ENCODE measurements at places on chromosomes 12 and 14. TPM values are rescaled to one million over a fixed set of nuclear protein-coding genes. Genes with fewer than 3 reads are reported as not detected.

Gene GPRC5D
- not detected for polyA plus RNA-seq

Gene RSRC2
- 45.9 TPM for polyA plus RNA-seq

Gene OTOGL
- 0.05 TPM for polyA plus RNA-seq

Gene FAM186B
- polyA plus RNA-seq: 0.07 TPM

Gene TOMM20L
- not detected for polyA plus RNA-seq

Gene IFNG-AS1
- not detected for polyA plus RNA-seq

Gene KDM2B
- polyA plus RNA-seq: 17.3 TPM

Gene PTPRR
- polyA plus RNA-seq: not detected

Gene ZDHHC22
- not detected for polyA plus RNA-seq

Gene ARG2
- 2.6 TPM for polyA plus RNA-seq

Gene RNU7-1
- polyA plus RNA-seq: not detected

Gene HVCN1
- 6.9 TPM for polyA plus RNA-seq

Gene POTEG
- not detected for polyA plus RNA-seq

Gene MANSC4
- polyA plus RNA-seq: not detected

Gene PPP1R3E
- polyA plus RNA-seq: 2.8 TPM

Gene RTN1
- 0.63 TPM for polyA plus RNA-seq

Gene SMCO3
- polyA plus RNA-seq: 0.05 TPM

Gene PRIMA1
- polyA plus RNA-seq: not detected

Gene LTBP2
- 61.8 TPM for polyA plus RNA-seq

Gene KLHDC1
- 0.63 TPM for polyA plus RNA-seq

Gene TAS2R30
- polyA plus RNA-seq: 0.07 TPM

Gene PMCH
- polyA plus RNA-seq: not detected

Gene SAMD15
- 0.66 TPM for polyA plus RNA-seq

Gene GNB3
- polyA plus RNA-seq: 3.6 TPM

Gene PTHLH
- polyA plus RNA-seq: 1.9 TPM

Gene FAM181A
- not detected for polyA plus RNA-seq

Gene OTX2
- polyA plus RNA-seq: not detected

Gene IFI27L1
- 12.5 TPM for polyA plus RNA-seq

Gene FOXN4
- not detected for polyA plus RNA-seq

Gene ISM2
- polyA plus RNA-seq: not detected

Gene GPR65
- polyA plus RNA-seq: 0.04 TPM

Gene NUAK1
- polyA plus RNA-seq: 6.5 TPM

Gene ADCY4
- not detected for polyA plus RNA-seq

Gene PGF
- polyA plus RNA-seq: 0.63 TPM

Gene DIO3
- not detected for polyA plus RNA-seq

Gene PTMS
- polyA plus RNA-seq: 155 TPM
